ENCODE measurements at places on chromosomes 1 and 21. TPM values are rescaled to one million over a fixed set of nuclear protein-coding genes. Genes with fewer than 3 reads are reported as not detected.

DNA sequence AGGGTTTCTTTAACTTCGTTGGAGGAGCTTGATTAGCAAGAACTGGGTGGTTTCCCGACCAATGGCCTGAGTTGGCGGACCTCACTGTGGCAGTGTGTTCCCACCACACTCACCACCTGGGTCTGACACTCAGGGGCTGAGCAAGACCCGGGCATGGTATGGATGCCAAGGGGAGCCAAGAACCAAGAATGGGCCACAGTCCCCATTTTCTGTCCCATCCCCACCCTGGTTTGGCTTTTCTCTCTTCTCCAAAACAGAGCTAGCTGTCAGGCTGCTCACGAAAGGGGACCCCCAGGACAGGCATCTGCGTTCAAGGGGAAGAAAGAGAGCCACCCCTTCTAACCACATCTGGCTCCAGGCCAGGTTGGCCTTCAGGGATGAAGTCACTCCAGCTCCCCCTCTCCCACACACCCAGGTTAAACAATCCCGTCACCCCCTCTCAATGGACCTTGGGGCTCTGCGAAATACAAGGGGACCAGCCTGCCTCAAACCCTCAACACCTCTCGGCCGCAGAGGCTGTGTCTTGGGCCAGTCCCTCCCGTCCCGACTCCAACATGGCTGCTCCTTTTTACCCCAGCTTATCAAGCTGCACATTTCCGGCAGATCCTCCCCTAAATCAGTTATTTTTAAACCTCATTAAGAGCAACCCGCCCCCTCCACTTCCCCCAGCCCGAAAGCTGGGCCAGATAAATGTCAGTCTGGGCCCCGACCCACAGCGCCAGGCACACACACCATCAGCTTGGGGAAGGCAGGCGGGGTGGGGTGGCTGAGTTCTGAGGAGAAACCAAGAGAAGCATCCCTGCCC is 3.4 kb downstream of the TAGLN2 start:
- DNase-seq: no peak

DNA sequence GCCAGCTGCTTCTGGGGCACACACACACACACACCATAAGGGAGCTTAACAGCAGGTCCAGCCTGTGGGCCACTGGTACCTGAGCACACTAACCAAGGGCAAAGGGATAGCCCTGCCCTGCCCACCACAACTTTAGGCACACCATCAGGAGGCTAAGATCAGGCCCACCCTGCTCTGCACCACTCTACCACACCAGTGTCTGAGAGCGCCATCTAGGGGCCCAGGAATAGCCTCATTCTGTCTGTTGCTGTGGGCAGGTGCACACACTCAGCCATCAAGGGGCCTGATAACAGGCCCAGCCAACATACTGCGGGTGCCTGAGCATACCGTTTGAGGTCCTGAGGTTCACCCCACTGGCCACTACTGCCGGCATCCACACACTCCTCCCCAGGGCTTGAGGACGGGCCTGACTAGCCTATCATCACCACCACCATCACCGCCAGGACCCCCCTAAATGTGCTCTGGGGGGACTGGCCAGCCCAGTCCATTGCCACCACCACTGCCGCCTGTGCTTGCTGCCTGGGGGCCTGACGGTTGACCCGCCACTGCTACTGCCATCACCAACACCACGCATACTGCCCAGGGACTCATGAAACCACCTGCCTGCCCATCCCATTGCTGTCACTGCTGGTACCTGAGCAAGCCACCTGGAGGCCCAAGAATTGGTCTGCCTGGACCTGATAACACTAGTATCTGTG is 31.3 kb downstream of the NSL1 start:
- no peak for DNase-seq

DNA sequence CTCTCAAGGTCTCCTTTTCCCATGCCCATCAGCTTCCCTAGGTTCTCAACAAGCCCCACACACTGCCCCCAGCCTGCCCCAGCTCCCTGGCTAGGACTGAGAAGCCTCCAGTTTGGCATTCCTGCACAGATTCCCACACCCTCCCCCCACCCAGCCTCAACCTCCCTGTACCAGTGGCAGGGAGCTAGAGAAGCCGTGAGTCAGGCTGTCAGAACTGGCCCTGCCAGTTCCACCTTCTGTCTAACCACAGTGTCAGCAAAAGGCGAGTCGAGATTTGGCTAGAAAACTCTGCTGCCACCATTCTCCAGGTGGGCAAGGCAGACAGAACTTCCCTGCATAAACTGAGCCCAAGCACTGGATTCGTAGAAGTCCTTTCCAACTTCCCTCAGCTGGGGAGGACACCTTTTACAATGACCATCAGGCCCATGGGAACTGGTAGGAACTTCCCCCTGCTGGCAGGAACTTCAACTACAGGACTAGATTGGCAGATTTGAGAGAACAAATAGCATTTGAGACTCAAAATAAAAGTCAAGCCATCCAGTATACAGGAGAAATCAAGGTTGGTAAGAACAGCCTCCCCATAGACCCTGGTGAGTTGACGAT is 31.0 kb downstream of the TNNT2 start:
- no peak for DNase-seq

- DNase-seq: no peak
Measured at GRCh38 chr1:222777463-222777862, 37.4 kb upstream of the DISP1 start.

- no peak for DNase-seq
Measured at GRCh38 chr1:192949783-192950182, 109.4 kb downstream of the UCHL5 start.

DNA sequence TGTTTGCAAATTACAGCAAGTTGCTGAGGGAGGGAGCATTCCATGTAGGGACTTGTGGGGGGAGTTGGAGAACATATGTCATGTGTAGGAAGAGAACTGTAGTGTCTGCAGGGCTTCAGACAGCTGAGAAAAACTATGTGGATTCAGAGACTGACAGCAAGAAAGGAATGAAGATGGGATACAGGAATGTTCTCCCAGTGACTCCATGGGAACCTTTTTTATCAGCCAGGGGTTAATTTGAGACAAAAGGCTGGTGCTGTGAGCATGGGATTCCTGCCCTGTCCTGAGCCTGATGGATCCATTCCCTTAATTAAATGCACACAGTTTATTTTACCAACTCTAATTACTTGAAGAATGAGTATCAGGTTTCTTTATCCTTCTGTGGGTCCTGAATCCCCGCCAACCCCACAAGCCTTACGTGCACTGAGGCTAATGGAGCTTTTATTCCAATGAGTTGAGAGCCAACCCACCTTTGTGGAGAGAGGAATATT is 26.5 kb upstream of the PLXNA2 start:
- DNase-seq: no peak

GRCh38 chr1:80629304-80629837 is 1171.4 kb upstream of the ADGRL2 start:
- DNase-seq: no peak

DNA sequence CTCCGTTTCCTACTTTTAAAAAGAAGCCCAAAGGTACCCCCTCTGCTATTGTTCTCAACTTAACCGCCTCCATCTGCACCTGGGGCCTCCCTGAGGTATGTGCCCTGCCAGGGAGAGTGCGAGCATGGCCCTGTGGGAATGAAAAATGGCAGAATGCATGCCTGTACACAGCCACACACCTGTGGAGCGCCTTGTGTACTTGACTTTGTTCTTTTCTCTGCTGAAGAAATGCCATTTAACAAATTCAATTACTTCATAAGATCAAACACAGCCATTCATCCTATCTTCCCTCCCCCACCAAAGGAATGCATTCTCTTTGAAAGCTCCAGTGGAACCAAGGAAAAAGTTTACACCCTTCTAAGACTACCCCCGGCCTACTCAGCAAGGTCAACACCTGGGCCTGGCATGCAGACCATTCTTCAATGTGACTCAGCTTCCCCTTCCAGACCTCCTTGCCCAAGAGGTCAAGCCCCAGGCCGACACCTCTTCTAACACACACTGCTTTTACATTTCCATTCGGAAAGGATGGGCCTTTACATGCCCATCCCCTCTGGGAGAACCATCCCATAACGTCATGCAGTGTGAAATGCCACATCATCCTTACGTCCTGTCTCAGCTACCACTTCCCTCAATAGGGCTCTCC is 123.7 kb downstream of the SMYD2 start:
- no peak for DNase-seq

- no peak for DNase-seq
Measured at GRCh38 chr1:33272509-33272908, 16.2 kb downstream of the ZNF362 start.

- DNase-seq: no peak
Measured at GRCh38 chr1:244953901-244954300, 89.6 kb upstream of the HNRNPU start.

DNA sequence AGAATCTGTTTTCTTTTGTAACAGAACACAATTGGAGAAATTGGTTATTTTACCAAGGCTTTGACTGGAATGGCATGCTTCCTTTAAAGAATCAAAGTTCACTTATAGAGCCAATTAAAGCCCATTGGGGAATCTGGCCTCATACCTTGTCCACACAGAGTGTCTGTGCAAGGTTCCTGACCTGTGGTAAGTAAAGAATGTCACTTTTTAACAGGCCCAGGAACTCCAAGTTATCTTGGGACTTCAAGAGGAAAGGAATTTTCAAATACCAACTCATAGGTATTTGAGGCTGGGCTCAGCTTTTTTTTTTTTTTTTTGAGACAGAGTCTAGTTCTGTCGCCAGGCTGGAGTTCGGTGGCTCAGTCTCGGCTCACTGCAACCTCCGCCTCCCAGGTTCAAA is 2.3 kb upstream of the CATSPERE start:
- DNase-seq: no peak

DNA sequence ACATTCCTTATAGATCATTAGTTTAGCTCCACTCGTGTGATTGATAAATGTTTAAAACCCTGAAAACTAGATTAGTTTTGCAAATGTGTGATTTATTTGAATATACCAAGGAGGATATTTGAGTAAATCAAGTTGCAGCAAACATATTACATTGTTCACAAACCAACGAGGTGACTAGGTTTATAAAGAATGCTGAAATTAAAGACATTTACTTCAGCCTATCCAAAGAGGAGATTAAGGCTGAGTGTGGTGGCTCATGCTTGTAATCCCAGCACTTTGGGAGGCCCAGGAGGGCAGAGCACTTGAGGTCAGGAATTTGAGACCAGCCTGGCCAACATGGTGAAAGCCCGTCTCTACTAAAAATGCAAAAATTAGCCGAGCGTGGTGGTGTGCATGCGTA is 34.1 kb downstream of the VTCN1 start:
- no peak for DNase-seq

DNA sequence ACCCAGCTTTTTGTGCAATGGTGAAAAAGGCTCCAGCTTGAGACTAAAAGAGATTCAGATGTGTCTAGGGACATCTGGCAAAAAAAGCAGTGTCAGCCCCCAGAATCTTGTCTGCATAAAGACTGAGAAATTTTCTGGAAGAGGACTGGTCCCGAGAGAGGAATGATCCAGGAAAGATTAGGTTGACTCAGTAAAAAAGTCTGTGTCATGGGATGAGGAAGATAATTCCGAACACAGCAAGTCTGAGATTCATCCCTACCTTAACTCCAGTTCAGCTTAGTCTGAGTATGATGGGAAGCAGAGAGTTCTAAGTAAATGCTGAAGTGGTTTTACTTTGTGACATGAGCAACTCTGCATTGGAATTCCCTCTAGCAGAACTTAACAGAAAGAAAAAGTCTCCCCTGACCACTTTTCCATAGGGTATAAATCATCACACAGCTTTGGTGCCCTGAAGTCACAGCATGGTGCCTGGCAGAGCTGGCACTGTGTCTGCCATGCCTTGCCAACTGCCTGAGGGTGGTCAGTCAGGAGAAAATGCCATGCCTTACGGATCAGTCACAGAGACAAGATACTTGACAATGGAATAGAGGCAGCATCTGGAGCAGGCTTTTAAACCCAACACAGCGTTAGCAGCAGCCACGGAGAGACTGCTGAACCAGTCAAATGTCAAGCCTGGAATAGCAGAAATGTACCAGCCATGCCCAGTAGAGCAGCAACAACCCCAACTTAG is 153.4 kb downstream of the ZC3H11B start:
- DNase-seq: no peak

GRCh38 chr1:113905435-113905861 is 322 bp downstream of the DCLRE1B start:
- no peak for DNase-seq

- DNase-seq: no peak
Measured at GRCh38 chr1:211711315-211711705, 35.9 kb upstream of the NEK2 start.

GRCh38 chr1:227778401-227778947 is 37.0 kb upstream of the PRSS38 start:
- no peak for DNase-seq

GRCh38 chr1:61085983-61086644 is 3.8 kb downstream of the NFIA start:
- no peak for DNase-seq

DNA sequence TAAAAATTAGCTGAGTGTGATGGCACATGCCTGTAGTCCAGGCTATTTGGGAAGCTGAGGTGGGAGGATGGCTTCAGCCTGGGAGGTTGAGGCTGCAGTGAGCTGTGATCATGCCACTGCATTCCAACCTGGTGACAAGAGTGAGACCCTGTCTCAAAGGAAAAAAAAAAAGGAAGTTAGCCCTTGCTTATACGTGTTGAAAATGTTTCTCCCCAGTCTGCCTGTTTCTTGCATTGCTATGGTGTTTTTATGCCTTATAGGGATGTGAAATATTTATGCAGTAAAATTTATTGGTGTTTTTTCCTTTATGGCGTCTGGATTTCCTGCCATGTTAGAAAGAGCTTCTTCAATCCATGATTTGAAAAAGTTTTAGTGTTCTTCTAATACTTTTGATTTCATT is 3.6 kb upstream of the RERE start:
- DNase-seq: no peak

DENND2D gene
- 12.7 TPM for total RNA-seq

UBL4B gene
- not detected for total RNA-seq

PCNX2 gene
- total RNA-seq: 18.4 TPM

EDEM3 gene
- total RNA-seq: 29.9 TPM

LYPD8 gene
- total RNA-seq: not detected

NCAM2 gene
- 22.6 TPM for total RNA-seq

TMEM269 gene
- 0.41 TPM for total RNA-seq

LCE4A gene
- total RNA-seq: not detected

C8A gene
- total RNA-seq: 0.64 TPM

ECE1 gene
- 49.8 TPM for total RNA-seq

SLC25A33 gene
- total RNA-seq: 7.6 TPM

All from type B pancreatic cell (in vitro differentiated cells).